Kidney (tissue), 22 donors: ENCODE measurements at places on chromosomes 4 and X. TPM values are rescaled to one million over a fixed set of nuclear protein-coding genes. Genes with fewer than 3 reads are reported as not detected.
A peak's percentile ranks its signal among the peaks of the same experiment; 100 is the strongest.

GRCh38 chrX:65196758-65197360 is 220.6 kb upstream of the ZC4H2 start:
- no peaks in the 10 kb centered on the region for H3K36me3 ChIP-seq
- no peaks in the 10 kb centered on the region for H3K4me1 ChIP-seq
- peak; percentile 43 for DNase-seq
- no peak overlapping the region for H3K27ac ChIP-seq

Gene HPSE
- 6.8 TPM for total RNA-seq

Gene PDE6B
- total RNA-seq = 10.7 TPM

GRCh38 chr4:183816882-183817509 is 88.1 kb upstream of the STOX2 start:
- no peak for DNase-seq
- H3K4me3 ChIP-seq = no peak overlapping the region
- no peaks in the 10 kb centered on the region for H3K36me3 ChIP-seq
- no peaks in the 10 kb centered on the region for H3K4me1 ChIP-seq

DNA sequence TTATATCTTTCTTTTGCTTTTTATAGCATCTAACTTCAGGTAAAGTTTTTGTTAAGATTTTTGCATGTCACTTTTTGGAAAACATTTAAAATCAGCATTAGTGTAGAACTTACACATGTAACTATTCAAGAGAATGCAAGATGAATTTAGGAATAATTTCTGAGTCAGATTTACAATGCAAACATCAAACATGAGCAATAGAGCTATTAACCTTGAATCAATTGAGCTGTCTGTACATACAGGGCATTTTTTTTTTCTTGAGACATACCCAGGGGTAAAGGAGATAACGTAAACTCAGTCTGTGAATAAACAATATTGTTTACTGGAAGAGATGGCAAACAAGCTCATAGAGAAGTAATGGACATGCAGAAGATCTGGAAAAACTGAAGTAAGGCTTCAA is 311.5 kb downstream of the IL1RAPL2 start:
- H3K27ac ChIP-seq = no peak overlapping the region
- no peaks in the 10 kb centered on the region for H3K36me3 ChIP-seq
- no peak for DNase-seq
- H3K4me3 ChIP-seq = no peak overlapping the region
- H3K27me3 ChIP-seq = no peaks in the 10 kb centered on the region

DNA sequence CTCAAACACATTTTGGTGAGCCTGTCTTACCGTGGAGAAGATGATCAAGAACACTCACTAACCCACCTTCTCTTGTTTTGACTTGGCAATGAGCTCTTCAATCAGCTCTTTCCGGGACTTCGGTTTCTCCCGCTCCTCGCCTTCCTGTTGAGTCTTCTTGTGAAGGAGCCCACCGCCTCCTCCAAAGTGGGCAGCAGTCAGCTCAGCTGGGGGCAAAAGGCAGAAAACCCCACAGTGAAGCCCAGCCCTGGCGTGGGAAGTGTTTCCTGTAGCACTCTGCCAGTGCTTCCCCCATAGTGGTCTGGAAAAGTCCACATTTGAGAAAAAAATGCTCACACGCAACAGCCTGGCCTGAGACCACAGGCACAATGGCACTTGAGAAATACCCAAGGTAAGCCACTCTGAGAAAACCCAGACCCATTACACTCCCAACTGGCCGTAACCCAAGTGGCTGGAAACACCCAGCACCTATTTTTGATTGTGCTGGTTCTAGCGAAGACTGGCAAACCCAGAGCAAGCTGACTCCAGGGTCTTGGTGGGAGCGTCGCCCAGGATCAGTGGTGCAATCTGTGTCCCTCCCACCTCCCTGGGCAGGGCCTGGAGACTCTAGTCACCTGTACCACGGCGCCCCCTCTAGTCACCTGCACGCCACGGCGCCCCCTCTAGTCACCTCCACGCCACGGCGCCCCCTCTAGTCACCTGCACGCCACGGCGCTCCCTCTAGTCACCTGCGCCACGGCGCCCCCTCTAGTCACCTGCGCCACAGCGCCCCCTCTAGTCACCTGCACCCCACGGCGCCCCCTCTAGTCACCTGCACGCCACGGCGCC is 8.6 kb downstream of the NOP14 start:
- H3K36me3 ChIP-seq = peaks cover 50% of the 10 kb centered on the region
- H3K4me3 ChIP-seq = no peak overlapping the region
- no peak for DNase-seq
- no peaks in the 10 kb centered on the region for H3K4me1 ChIP-seq

GRCh38 chr4:151641167-151641566 is 119.6 kb downstream of the GATB start:
- no peaks in the 10 kb centered on the region for H3K27me3 ChIP-seq
- H3K27ac ChIP-seq = no peak overlapping the region
- no peak overlapping the region for H3K4me3 ChIP-seq

GRCh38 chr4:110742143-110742542 is 119.3 kb upstream of the PITX2 start:
- DNase-seq = no peak
- H3K4me1 ChIP-seq = no peaks in the 10 kb centered on the region
- no peak overlapping the region for H3K27ac ChIP-seq
- no peaks in the 10 kb centered on the region for H3K36me3 ChIP-seq
- no peak overlapping the region for H3K4me3 ChIP-seq

Gene NSG1
- total RNA-seq = 9.5 TPM
